ENCODE measurements at places on chromosomes 3 and 15.

GRCh38 chr3:160554980-160555379 lies 10.4 kb downstream of the KPNA4 start:
- no peak for DNase-seq

GRCh38 chr3:156600834-156601233 lies 45.9 kb upstream of the SSR3 start:
- no peak for DNase-seq

- DNase-seq = no peak
Measured at GRCh38 chr3:178353006-178353694, 183.1 kb upstream of the KCNMB2 start.

DNA sequence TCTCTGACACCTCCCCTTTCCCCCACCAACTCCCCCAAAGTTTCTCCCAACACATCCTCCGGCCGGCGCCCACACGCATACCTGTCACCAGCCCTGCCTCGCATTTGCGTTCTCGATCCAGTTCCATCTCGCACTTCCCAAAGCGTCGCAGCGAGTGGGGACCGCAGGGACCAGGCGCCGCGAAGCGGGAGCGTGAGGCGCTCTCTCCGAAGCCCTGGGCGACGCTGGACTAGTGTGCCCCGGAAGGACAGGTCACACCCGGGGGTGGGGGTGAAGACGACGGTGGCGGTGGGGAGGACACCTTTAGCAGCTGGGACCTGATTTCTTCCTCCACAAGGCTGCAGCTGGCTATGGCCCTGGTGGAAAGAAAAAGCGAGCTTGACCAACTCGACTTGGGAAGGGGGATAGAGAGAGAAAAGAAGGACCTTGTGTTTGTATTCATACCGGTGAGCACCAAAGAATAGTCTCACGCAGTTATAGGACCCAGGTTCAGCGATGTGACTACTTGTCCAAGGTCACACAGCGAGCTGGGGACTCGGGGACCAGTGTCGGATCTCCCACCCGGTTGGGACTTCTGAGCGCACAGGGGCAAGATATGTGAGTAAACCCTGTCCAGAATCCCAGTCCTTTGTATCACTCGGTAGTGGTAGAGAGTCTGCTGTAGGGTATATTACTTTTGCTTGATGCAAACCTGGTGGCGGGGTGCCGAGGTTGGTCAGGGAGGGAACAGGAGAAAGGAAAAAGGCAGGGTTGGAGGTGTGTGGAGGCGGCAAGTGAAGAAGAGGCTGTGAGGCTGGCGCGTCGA lies 607 bp upstream of the GHSR start:
- DNase-seq = no peak

- DNase-seq = no peak
Measured at GRCh38 chr3:43844757-43845156, 154.0 kb downstream of the ABHD5 start.

- DNase-seq = no peak
Measured at GRCh38 chr3:185210621-185211142, 43.2 kb downstream of the EHHADH start.

DNA sequence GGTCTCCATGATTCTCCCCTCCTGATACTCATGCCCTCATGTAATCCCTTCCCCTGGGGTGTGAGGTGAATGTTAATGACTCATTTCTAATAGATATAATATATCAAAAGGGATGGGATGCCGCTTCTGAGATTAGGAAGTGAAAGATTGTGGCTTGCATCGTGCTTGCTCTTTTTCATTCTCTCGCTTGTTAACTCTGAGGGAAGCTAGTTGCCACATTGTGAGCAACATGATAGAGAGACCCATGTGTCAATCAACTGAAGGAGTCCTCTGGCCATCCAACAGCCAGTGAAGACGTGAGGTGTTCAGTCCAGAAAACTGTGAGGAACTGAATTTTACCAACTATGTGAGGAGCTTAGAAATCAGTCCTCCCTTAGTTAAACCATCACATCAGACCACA lies 28.9 kb upstream of the DRD3 start:
- no peak for DNase-seq

- no peak for DNase-seq
Measured at GRCh38 chr3:42099020-42099765, 8.0 kb downstream of the TRAK1 start.

- no peak for DNase-seq
Measured at GRCh38 chr3:126658584-126658983, 3.7 kb upstream of the TXNRD3 start.

- DNase-seq = no peak
Measured at GRCh38 chr3:82002491-82002890, 241.0 kb upstream of the GBE1 start.

GRCh38 chr15:77060546-77060945 lies 10.4 kb downstream of the TSPAN3 start:
- DNase-seq = no peak

GRCh38 chr15:45785897-45786296 lies 151.1 kb downstream of the SQOR start:
- DNase-seq = no peak

- DNase-seq = no peak
Measured at GRCh38 chr15:100114100-100114499, 227.7 kb downstream of the ADAMTS17 start.

- peak; percentile 15 for DNase-seq
Measured at GRCh38 chr3:14839236-14839635, 20.5 kb downstream of the FGD5 start.

DNA sequence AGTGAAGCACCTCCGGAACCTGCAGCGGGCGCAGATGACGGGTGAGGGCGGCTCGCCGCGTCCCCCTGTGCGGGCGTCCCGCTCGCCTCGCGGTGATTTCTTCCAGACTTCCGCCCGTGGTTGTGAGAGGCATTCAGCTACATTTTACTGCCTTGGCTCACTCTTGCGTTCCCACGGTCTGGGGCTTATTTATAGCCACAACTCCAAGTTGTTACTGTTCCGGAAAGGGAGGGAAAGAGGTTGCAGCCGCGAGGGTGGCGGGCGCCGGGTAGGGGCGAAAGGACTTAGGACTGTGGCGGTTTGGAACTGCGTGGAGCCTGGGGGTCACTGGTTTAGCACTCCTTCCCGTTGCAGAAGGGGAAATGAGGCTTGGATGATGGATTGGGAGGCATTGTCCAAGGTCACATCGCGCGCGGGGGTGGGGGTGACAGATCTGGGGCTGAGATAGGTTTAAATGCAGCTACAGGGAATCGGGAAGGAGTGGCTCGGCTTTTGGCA lies 1.1 kb downstream of the HES1 start:
- DNase-seq = peak; percentile 57

- no peak for DNase-seq
Measured at GRCh38 chr3:126704494-126705214, 614 bp downstream of the CHCHD6 start.

DNA sequence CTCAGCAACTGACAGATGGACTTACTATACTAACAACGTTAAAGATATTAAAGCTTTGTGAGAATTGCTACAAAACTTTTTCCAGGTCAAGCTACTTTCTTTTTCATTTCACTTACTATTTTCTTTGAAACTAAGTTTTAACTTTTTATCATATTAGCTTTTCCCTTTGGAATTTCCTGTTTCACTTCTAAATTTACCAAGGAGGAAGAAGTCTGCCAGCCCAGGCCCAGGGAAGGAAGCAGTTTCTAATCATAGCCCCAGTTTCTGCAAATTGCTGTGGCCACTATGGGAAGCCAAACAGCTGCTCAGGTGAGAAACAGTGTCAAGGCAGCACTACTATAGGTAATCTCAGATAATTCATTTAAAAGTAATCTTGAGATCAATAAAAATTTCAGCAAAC lies 18.4 kb downstream of the CYFIP1 start:
- DNase-seq = no peak

- DNase-seq = no peak
Measured at GRCh38 chr3:12905316-12906071, 64.1 kb upstream of the RPL32 start.

DNA sequence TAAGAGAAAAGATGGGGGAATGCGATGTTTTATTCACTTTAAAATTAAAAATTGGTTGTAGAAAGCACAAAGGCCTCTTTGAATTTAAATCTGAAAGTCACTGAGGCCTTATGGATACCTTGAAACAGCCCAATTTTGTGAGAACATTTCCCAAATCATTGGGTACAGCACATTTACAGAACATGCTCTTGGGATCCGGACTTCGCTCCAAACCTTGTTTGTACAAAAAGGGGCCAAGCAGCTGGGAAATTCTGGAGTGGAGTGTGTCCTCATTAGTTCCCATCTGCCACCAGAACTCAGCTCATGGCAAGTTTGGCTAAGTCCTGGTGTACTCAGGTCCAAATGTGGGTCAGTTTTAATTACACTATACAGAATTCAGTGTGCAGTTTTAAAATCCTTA lies 254.2 kb downstream of the ZBTB20 start:
- no peak for DNase-seq
